Upper lobe of right lung (tissue), 1 donor: ENCODE measurements at places on chromosomes 16 and 17. TPM values are rescaled to one million over a fixed set of nuclear protein-coding genes. Genes with fewer than 3 reads are reported as not detected.

GGNBP2 gene
- total RNA-seq: 81.7 TPM

KRTAP1-5 gene
- not detected for total RNA-seq

MFSD6L gene
- 0.41 TPM for total RNA-seq

GRCh38 chr17:82232876-82233785, 4.3 kb downstream of the SLC16A3 start:
- peaks cover 11% of the 10 kb centered on the region for H3K36me3 ChIP-seq
- H3K4me1 ChIP-seq: peaks cover 48% of the 10 kb centered on the region
- H3K27ac ChIP-seq: no peak overlapping the region
- H3K27me3 ChIP-seq: no peaks in the 10 kb centered on the region
- H3K4me3 ChIP-seq: no peak overlapping the region

- H3K4me1 ChIP-seq: no peaks in the 10 kb centered on the region
- peaks cover 15% of the 10 kb centered on the region for H3K27me3 ChIP-seq
- H3K4me3 ChIP-seq: no peak overlapping the region
- H3K27ac ChIP-seq: no peak overlapping the region
- no peaks in the 10 kb centered on the region for H3K36me3 ChIP-seq
These were observed 18.6 kb downstream of the TNFRSF13B start for GRCh38 chr17:16953347-16953746.

DNA sequence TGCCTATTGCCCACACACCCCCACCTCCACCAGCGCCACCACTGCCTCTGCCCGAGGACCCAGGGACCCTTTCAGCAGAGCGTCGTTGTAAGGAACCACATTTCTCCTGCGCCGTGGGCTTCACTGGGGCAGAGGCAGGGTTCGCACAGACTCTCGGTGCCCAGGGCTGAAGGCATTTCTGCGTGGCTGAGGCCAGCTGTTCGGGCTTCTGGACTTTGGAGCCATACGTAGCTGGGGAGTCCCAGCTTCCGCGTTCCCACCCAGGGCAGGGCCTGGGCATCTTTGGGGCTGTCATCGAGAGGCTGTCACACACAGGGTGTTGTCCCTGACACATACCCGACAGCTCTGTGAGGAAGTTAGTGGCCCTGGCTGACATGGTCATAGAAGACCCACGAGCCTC, 16.0 kb upstream of the SMIM5 start:
- H3K4me3 ChIP-seq: no peak overlapping the region
- no peak overlapping the region for H3K27ac ChIP-seq
- no peaks in the 10 kb centered on the region for H3K27me3 ChIP-seq
- H3K36me3 ChIP-seq: peaks cover 69% of the 10 kb centered on the region
- no peaks in the 10 kb centered on the region for H3K4me1 ChIP-seq
- DNase-seq: no peak

DNA sequence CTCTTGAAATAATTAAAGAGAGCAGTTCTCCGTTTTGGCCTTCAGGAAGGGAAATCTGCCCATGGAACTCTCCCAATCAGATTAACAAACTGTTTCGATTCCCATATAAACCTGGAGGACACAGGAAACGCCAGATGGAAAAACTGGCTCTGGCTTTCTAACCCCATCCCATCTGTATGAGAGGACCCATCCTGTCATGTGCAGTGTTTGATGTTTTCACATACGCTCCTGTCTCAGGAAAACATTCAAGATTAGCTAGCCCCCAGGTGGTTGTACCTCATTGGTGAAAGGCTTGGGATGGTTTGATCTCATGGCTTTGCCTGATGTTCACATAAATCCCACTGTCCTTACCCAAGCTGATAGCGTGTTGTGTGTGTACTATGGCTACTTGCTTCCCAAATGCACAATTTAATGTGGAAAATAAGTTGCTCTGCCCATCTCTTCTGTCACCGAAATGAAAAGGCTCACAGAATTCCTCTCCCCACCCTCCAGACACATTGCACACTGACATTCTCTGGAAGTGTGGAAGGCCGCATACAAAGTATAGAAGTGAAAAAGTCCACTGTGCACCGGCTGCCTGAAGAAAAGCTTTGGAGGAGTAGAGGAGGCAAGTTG, 18.2 kb upstream of the ERN1 start:
- no peak for DNase-seq
- no peaks in the 10 kb centered on the region for H3K27me3 ChIP-seq
- H3K4me1 ChIP-seq: peaks cover 37% of the 10 kb centered on the region

- H3K27ac ChIP-seq: no peak overlapping the region
- no peak overlapping the region for H3K4me3 ChIP-seq
- no peaks in the 10 kb centered on the region for H3K27me3 ChIP-seq
- no peaks in the 10 kb centered on the region for H3K4me1 ChIP-seq
- H3K36me3 ChIP-seq: no peaks in the 10 kb centered on the region
These were observed 32.0 kb upstream of the DNAH17 start for GRCh38 chr17:78609191-78609641.

GRCh38 chr16:74071996-74072535, 224.5 kb upstream of the PSMD7 start:
- no peaks in the 10 kb centered on the region for H3K36me3 ChIP-seq
- H3K4me3 ChIP-seq: no peak overlapping the region

DNA sequence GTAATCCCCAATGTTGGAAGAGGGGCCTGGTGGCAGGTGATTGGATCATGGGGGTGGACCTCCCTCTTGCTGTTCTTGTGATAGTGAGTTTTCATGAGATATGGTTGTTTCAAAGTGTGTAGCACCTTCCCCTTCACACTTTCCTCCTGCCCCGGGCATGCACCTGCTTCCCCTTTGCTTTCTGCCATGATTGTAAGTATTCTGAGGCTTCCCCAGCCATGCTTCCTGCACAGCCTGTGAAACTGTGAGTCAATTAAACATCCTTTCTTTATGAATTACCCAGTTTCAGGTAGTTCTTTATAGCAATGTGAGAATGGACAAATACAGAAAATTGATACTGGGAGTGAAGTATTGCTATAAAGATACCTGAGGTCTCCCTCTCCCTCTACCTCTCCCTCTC, 29.4 kb downstream of the RNF112 start:
- no peaks in the 10 kb centered on the region for H3K27me3 ChIP-seq
- DNase-seq: no peak
- H3K4me1 ChIP-seq: no peaks in the 10 kb centered on the region
- no peak overlapping the region for H3K27ac ChIP-seq
- H3K4me3 ChIP-seq: no peak overlapping the region
